ENCODE measurements at places on chromosomes 4 and X.

- DNase-seq, result no peak
Measured at GRCh38 chrX:25279510-25279909, 263.7 kb upstream of the ARX start.

GRCh38 chr4:143389579-143390195 is 53.0 kb downstream of the GAB1 start:
- DNase-seq, result no peak

DNA sequence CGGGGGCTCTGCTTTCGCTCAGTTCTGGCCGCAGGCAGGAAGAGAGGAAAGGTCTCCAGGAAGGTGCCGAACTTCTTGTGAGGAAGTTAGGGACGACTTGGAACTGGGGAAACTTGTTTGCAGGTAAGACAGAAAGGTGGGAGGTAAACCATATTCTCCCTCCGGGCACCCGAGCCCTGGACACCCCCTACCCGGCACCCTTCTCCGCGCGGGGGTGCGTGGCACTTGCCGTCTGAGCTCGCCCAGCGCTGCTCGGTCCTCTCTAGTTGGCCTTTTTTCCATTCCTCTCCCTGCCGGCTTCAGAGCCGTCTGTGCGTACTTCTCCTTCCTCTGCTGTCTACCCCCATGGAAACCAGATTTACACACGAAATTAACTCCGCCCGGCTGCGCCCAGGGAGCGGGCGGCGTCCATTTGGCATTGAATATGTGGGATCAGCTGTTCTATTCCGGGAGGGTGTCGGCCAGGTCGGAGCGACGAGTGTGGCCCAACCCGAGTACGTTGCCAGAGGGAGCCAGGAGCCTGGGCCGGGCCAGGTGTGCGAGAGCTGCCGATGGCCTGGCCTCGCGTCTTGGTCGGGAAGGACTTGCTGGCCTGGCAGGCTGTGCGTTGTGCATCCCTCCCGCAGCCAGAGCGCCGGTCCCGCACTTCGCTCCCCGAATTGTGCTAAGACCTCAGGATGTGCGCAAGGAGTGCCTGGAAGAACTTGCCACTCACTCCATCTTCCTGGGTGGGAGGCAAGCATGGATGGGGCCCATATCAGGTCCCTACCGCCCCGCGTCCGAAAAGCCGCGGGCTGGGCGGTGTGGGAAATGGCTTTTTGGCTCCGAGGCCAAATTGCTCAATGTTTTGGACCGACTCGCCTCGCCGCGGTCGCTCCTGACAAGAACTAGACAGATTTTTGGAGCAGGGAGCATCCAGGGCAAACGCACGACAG is 1.7 kb downstream of the PDGFRA start:
- DNase-seq, result no peak

GRCh38 chrX:50723006-50723405 is 91.0 kb downstream of the SHROOM4 start:
- DNase-seq, result no peak

DNA sequence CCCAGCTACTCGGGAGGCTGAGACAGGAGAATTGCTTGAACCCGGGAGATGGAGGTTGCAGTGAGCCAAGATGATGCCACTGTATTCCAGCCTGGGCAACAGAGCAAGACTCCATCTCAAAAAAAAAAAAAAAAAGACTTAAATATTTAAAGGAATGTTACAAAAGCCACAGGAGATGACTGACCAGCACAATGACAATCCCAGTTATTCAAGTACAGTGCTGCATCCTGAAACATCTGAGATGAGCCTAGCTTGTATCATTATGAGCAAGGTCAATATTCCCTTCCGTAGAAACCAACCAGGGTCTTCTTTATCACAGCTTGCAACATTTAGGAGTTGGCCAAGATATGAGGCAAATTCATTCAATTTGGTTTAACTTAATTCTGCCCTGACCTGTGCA is 38.6 kb downstream of the LNX1 start:
- DNase-seq, result no peak

- no peak for DNase-seq
Measured at GRCh38 chrX:34879886-34880285, 62.7 kb upstream of the FAM47B start.

GRCh38 chr4:86441175-86441936 is 81.5 kb upstream of the MAPK10 start:
- DNase-seq, result no peak

GRCh38 chrX:129759576-129760061 is 20.1 kb upstream of the SASH3 start:
- peak; percentile 26 for DNase-seq

DNA sequence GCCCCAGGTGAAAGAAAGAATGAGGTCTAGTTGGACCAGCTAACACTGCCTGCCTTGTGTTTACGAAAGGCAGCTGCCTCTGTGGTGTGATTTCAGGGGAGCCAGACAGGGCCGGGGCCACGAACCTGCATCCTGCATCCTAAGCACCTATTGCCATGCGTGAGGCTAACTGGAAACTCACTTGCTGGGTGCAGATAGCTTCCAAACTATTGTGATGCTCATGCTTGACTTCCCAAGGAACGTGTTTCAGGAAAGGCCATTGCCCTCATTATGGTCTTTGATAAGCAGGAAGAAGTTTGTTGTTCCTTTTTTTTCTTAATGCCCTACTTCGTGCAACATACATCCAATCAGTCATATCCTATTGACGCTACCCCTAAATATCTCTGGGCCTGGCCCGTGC is 2.3 kb upstream of the IRF2 start:
- no peak for DNase-seq

DNA sequence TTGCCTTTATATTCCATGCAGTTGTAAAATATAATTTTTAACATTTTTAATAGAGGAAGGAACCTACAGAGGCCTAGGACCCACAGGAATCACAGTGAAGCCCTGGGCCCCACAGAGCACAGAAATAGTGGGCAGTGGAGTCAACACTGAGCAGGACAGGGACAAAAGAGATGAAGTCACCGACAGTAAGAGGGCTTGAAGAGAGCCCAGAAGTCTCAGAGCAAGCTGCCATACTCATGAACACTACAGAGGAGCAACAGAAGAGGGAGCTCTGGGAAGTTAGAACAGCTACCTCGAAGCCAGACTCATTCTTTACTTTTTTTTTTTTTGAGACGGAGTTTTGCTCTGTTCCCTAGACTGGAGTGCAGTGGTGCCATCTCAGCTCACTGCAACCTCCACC is 149.3 kb upstream of the TENM3 start:
- no peak for DNase-seq

- DNase-seq, result no peak
Measured at GRCh38 chr4:8409264-8410065, 31.1 kb downstream of the ACOX3 start.

DNA sequence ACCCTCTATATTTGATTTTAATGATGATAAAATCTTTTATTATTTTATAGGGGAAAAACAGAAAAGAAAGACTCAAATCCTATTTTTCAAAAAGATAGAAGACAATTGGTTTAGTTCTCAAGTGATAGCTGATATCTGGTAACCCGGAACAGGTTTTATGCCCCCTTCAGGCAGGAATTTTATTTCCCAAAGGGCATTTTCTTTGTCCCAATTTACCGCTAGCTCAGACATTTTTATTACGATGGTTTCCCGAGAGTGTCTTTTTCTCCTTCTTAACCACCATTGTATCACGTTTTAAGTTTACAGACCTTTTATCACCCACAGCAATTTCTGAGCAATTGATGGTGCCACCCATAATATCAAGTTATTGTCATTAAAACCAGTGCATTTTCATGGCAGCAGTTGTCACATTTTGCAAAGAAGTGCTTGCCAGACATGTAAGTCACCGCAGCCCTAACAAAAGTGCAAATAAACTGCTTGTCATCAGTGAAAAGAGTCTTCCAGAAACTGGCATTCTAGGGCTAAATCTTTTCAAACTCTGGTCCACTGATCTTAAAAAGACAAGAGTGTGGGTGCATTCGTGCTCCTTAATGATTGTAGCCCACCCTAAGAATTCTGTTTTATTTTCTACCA is 204.8 kb upstream of the VCX start:
- no peak for DNase-seq

DNA sequence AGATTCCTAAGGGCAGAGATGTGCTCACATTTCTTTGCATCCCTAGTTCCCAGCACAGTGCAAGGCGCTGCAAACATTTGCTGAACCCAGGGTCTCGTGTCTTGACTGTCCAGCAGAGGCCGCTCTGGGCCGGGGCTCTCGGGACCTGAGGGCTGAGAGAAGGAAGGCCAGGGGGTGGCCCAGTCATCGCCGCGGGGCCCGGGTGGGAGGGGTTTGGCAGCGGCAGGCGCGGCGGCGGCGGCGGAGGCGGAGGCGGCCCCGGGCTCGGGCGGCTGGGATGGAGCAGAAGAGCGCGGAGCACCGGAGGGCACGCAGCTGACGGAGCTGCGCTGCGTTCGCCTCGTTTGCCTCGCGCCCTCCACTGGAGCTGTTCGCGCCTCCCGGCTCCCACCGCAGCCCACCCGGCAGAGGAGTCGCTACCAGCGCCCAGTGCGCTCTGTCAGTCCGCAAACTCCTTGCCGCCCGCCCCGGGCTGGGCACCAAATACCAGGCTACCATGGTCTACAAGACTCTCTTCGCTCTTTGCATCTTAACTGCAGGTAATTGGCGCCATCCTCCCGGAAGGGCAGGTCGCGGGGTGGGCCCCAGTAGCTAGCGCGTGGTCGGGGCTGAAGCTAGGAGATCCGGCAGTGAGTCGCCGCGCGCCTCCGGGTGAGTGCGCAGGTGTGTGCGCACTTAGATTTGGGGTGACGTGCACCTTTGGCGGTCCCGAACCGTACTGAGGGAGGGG is at the start of gene PARM1:
Gene PARM1 (plus strand): TSS at position 285 of the 730 bp plus-strand sequence. CDS start 212 bp downstream, at position 497.
- DNase-seq, result no peak

DNA sequence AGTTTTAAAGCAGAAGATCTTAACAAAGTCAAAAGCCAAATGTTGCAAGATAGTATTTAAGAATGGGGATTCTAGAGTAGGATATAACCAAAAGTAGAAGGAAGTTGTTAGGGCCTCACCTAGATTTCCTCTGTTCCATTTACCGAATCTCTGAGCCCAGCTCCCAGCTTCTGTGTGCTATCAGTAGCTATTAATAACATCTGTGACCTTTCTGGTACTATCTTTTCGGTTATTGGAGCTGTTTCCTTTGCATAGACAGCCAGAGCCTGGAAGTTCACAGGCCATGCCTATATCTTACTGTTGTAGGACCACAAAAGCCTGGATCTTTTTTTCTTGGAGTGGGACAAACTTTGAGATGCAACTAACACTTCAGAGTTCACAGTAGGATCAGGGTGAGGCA is 244.2 kb downstream of the PPP1R2C start:
- DNase-seq, result no peak

- no peak for DNase-seq
Measured at GRCh38 chr4:135411251-135411650, 1209.7 kb upstream of the PABPC4L start.

DNA sequence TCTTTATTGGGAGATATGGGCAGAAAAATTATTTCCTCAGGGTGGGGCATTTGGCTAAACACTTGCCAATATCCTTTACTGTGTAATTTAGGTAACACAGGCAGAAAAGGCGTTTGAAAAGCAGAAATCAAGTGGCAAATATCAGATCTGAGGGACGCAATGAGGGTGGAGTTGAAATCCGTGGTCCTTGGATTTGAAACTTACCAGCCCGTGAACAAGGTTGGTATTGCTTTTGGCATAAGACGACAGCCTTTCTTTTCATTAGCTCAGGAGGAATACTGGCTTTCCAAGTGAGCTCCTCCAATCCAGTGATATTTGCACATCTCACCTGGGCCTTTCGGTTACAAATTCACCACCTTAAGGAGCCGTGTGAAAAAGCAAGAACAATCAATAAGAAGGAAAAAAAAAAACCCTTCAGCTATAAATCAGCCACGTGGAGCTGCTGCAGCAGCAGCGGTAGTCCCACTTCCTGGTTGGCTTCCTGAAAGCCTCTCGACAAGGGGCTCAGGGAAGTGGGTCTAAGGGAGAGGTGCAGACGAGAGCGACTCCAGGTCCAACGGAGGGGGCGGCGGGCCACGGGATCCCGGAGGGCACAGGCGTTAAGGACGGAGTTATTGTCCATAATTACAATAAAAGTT is 734 bp upstream of the GALNT7 start:
- peak; percentile 55 for DNase-seq
